ENCODE measurements at places on chromosomes 2 and 18.

DNA sequence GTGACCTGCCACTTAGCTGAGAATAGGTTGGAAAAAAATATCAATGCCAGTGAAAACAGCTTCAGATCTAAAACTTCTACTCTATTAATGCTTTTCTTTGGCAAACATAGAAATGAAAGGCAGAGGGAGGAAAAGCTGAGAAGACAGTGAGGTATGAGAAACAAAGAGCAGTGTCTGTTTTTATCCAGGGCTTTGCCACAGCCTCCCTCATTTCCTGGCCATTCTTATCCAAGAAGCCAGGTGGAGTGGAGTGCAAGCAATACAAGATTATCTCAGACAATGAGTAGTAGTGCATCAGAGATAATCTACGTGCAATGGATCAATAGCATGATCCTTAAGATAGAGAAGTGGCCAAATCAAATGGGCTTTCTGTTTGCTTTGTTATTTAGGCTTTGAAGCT is 808.7 kb upstream of the PIK3C3 start:
- DNase-seq, result no peak

GRCh38 chr2:229174794-229175496 is 96.1 kb downstream of the PID1 start:
- no peak for DNase-seq

- DNase-seq, result no peak
These were observed 373.9 kb downstream of the GPD2 start for GRCh38 chr2:156810094-156810493.

- DNase-seq, result no peak
These were observed 321.5 kb upstream of the FSIP2 start for GRCh38 chr2:185417111-185417510.

- DNase-seq, result no peak
These were observed 163.5 kb downstream of the MC4R start for GRCh38 chr18:60209042-60209441.

- no peak for DNase-seq
These were observed 126.6 kb downstream of the DPP4 start for GRCh38 chr2:161947406-161947805.

- DNase-seq, result no peak
These were observed 312.6 kb downstream of the DPP10 start for GRCh38 chr2:114754907-114755563.

GRCh38 chr2:206084870-206085741 is 868 bp downstream of the INO80D start:
- peak; percentile 32 for DNase-seq

- no peak for DNase-seq
These were observed 84.2 kb downstream of the LBH start for GRCh38 chr2:30315391-30316063.

- DNase-seq, result no peak
These were observed 124.1 kb downstream of the ANKRD30BL start for GRCh38 chr2:132037527-132038178.

GRCh38 chr2:97691166-97691565 is 21.7 kb downstream of the C2orf92 start:
- no peak for DNase-seq

DNA sequence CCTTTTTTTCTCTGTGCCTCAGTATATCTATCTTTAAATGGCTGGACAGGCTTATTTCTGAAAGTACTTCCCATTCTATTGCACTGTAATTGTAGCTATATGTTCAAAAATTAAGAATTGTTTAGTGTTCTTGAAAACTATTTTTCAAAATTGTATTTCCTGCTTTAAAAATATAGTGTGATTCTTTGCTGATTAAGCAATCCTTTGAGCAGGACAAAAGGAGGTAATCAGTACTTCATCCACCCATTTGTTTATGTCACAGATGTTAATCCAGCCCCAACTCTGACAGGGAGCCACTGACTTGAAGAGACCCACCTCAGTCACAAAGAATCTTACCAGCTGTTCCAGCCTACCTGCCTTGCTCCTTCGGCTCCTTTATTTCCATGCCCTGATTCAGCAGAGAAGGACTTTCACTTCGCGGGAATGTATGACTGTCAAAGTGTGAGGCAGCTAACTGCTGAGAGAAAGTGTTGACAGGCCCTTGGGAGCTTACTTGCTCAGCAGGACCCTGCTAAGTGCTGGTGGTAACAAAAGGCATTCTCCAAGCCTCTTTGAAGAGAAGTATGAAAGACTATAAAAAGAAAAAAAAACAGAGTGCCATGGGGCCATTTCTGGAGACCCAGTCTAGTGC is 393.3 kb upstream of the CYRIA start:
- DNase-seq, result no peak

- no peak for DNase-seq
These were observed 37.2 kb upstream of the NEMP2 start for GRCh38 chr2:190571686-190572085.

GRCh38 chr2:217612920-217613319 is 389.9 kb downstream of the TNS1 start:
- DNase-seq, result no peak

GRCh38 chr2:170391018-170391417 is 213.1 kb downstream of the MYO3B start:
- no peak for DNase-seq

- DNase-seq, result no peak
These were observed 32.8 kb upstream of the NYAP2 start for GRCh38 chr2:225366731-225367130.

DNA sequence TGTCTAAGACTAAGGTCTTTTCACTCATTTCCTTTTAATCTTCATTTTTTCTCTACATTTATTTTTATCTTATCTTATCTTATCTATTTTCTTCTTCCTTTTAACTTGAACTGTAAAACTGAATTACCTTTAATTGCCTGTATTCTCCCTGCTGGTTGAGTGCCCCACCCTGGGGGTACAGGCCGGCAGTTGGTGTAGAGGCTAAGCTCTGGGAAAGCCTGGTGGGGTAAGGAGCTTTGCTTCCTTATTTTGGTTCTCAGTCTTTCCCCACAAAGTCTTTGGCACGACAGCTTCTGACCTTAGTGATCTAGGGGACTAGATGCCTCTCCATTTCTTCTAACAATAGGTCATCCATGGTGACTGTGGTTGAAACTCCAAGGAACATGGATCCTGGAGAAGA is 26.8 kb upstream of the HAAO start:
- DNase-seq, result no peak

- DNase-seq, result no peak
These were observed 227.5 kb downstream of the ANKRD30B start for GRCh38 chr18:14975431-14975830.

GRCh38 chr2:236656721-236657120 is 87.1 kb downstream of the ACKR3 start:
- no peak for DNase-seq

DNA sequence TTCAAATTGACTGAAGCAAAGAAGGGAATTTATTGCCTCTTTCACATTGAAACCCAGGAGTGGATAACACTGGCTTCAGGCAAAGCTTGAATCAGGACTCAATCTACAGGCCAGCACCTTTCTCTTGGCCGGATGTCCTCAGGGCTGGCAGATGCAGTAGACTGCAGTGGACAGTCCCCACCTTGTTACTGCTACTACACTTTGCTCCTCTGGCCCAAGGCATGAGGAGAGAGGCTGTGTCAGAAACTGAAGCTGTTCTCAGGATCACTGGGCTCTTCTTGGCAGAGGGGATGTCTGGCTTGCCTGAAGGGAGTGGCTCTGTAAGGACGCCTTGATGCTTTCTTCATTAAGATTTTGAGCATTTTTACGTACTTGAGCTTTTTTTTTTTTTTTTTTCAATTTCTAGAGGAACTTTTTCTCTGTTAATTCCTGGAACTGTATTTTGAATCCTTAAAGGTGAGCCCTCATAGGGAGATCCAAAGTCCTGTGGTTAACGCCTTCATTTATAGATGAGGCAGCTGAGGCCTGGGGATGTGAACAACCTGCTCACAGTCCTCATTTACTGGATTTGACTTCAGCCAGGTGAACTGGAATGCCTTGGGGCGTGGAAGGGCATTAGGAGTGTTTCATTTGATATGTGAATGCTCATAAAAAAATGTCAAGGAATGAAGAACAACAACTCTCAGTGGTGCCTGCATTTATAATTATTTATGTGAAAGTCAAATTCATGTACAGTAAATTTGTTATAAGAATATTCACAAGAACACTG is 36.6 kb downstream of the CASP10 start:
- no peak for DNase-seq

DNA sequence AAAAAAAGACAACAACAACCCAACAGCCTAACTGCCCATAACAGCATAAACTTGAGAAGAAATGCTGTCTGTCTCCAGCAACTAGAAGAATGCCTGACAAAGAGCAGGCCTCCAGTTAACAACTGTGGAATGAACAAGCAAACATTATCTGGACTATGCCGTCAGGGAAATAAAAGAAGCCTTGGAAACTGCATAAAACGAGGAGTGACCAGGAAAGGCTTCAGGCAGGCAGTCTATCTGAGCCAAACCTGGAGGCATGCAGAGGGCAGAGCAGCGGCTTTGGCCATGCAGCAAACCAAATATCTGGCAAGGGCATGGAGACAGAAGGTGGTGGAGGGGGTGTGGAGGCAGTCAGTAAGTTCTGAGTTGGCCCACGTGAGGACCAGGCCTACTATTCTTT is 11.1 kb downstream of the HES6 start:
- no peak for DNase-seq

GRCh38 chr2:177784745-177785067 is 287.9 kb downstream of the PDE11A start:
- DNase-seq, result no peak

DNA sequence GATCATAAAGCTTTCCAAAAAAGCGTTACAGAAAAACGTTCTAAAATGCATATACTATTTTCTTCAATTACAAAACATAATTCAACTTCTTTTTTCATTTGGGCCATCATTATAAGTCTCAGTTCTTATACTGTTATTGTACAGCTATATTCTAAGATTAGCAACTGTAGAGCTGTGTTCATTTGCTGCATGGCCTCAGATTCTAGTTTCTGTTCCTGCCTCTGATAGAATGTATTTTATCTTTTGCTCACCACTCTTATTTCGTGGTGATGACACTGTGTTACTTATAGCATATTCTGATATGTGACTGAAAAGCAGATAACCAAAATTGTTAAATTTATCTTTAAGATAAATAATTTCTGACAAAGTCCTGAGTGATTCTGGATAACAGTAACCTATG is 67.2 kb downstream of the PTRHD1 start:
- DNase-seq, result no peak

GRCh38 chr2:126946318-126947102 is 47.8 kb downstream of the TEX51 start:
- no peak for DNase-seq

DNA sequence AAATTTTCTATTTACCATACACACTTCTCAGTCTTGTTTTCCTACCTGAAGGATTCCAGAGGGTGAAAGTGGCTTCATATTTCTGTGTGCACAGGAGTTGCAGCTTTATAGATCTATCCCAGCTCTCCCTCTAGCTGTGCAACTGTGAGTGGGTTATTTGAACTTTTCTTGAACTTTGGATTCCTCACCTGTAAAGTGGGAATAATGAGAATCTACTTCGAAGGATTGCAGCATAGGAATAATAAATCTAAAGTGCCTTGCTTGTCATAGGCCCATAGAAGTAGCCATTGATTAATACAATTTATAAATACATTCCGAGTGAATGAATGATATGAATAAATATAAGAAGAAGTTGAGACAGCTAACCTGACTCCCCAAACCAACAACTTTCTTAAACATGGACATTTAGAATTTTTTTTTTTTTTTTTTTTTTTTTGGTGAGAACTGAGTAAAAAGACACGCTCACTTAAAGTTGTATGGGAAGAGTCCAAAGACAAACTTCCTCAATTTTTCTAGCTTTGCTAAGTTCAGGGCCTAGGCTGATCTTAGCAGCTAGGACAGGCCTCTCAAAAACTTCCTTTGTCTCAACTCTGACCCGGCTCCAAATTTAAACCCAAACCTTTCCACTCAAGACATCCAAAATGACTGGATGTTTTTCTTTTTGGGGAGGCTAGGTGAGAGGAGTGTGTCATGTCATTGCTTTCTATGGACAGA is 203.3 kb upstream of the FBXO11 start:
- DNase-seq, result no peak

DNA sequence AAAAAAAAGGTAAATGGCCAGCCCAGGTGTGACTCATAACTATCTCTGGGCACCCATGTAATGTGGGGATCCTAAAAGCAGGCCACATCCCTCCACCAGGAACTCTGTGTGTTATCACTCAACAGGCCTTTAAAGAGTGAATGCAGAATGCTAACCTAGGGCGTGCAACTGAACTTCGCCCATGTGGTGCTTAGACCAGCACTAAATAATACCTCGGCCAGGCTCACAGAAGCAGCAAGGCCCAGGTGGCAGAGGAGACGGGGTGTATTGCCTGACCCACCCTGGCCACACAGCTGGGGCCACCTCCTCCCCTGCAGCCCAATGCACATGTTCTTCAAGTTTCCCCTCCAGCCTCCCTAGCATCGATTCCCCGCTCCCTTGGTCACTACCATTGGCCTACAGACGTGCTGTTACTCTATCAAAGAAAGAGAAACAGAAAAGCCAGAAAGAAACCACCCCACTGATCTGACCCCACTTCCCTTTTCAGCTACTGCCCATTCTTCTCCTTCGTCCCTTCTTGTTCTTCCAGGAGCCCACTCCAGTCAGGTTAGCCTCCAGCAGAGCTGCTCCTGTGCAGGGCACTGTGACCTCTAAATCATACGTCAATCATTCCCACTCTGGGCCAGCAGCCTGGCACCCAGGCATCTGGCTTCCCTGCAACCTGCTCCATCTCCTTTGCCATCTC is 22.0 kb downstream of the FAM178B start:
- DNase-seq, result no peak

DNA sequence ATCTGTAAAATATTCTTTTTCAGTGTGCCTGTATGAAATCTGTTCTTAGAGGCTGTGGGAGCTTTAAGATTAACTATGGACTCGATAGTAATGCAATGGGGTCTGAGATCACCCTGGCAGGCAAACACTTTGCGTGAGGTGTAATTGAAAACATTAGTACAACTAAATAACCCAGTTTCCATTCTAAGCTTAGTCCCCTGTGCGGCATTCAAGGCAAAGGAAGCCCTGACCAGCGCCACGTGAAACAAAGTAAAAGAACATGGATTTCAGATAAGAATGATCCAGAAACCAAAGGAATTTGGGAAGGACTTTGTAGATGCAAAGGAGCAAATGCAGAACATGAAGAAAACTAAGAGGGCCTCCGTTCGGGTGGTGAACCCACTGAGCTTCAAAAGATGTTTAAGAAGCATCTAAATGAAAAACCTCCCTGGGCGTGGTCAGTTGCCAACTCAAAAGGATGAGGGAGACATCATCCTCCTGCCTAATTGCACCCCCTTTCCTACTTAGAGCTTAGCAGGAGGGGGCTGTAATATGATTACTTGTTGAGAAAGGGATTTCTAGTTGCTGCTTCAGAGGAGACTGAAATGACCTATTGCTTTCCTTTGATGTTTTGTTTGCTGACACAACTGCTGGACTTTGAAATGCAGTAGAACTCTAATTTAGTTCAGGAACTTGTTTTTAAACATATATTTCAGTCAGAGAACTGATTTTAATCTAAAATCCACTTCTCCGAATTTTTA is 7.9 kb upstream of the CETN1 start:
- no peak for DNase-seq

- no peak for DNase-seq
These were observed 3.0 kb downstream of the TGIF1 start for GRCh38 chr18:3452750-3453539.
